ENCODE measurements at places on chromosomes 5 and 9. TPM values are rescaled to one million over a fixed set of nuclear protein-coding genes. Genes with fewer than 3 reads are reported as not detected.

DNA sequence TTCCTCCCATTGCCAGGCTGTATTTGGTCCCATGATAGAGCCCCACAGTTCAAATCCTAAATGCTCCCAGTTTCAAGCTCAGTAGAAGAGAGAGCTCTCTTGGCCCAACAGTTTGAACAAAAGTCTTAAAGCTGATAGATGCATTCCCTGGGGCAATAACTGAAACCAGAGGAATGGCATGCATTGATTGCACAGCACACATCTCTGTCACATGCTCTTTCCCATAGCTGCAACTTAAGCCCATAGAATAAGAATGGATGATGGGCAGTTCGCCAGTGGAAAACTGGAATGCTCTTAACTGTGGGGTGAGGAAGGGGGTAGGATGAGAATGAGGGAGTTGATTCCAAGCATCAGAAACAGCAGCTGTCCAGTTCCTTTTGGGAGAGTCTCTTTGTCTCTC, 1942.4 kb upstream of the WWC1 start:
- no peak for DNase-seq

- no peak for DNase-seq
Observed at GRCh38 chr9:5951686-5952211, 61.1 kb downstream of the MLANA start.

DNA sequence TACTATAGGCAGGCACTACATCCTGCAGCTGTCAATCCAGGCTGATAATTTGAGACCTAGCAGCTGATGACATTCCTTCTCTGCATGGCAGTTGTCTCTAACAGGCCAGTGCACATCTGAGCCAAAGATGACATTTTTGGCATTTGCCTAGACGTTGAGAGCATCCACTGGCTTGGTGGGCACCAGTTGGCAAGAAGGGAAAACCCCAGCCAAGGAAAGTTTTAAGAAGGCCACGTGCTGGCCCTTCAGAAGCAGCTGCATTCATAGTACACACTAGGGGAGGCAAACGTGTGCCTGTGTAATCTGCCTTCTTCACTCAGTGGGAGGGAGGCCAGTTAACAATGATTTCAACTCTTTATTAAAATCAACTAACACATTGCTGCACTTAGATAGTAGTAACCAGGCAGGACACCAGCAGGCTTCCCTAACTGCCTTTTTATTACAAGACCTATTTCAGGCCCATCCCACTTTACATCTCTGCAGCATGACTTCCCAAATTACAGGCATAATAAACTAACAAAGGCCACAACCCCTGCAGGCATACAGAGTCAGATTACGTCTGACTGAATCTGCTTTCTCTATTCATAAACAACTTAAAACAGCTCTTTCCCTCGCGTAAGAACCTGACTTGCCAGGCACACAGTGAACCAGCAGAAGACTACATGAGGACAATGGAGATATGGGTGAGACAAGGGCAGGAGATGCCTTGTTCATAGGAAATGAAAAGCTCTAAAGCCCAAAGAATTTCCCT, 576.3 kb downstream of the PDE4D start:
- DNase-seq: no peak

- DNase-seq: no peak
Observed at GRCh38 chr5:132816554-132816953, 3.5 kb downstream of the SOWAHA start.

GRCh38 chr9:76181781-76182180, 212.4 kb downstream of the RFK start:
- DNase-seq: no peak

- DNase-seq: no peak
Observed at GRCh38 chr5:157370967-157371366, 89.0 kb upstream of the NIPAL4 start.

DNA sequence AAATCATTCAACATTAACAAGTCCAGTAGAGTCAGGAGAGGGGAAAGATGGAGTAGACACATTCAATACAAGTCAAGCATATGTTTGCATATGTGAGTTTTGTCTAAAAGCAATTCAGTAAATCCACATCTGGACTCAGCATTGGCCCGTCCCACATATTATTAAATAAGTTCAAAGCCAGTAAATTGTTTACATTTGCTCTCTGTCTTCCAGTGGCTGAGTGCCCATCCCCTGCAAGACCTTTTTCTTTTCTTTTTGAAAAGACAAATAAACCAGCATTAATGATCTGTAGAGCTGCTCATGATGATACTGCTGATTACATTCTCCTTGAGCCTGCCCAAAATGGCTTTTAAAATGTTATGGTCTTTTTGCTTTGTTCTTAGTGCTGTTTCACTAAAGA, 71.1 kb downstream of the TNC start:
- no peak for DNase-seq

GRCh38 chr5:131386779-131387178, 122.9 kb downstream of the CDC42SE2 start:
- DNase-seq: no peak

GRCh38 chr5:25025831-25026230, 381.1 kb upstream of the CDH10 start:
- DNase-seq: no peak

- peak; percentile 26 for DNase-seq
Observed at GRCh38 chr9:127961613-127962155, 19.1 kb downstream of the EEIG1 start.

DNA sequence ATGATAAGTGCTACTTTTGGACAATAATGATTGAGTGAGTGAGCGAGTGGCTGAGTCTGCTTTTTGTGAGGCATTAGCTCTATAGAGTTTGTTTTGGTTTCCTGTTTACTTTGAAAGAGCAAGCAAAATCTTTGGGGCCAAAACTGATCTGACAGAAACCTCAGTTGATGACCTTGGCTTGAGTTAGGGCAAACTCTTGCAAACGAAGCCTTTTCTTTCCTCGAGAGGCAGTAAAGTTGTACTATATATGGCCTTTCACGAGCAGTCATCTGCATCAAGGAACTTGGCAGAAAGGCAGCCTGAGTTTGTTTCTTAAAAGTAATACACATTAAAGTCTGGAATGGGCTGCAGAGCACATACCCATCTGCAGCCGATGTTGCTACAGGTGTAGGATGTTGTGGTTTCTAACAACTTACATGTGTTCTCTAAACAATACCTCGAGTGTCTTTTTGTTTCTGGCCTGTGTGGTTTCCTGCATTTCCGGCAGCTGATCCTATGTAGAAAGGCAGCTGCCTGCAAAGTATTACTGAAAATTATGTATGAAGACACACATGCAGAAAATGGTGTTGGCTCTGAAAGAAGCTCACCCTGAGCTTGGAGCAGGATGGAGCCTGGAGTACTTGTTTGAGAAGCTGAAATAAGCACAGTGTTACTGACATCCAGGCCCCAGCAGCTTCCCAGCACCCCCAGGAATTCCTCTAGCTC, 60.8 kb downstream of the FOXD1 start:
- DNase-seq: no peak

GRCh38 chr9:128390813-128391711, 19.9 kb downstream of the URM1 start:
- no peak for DNase-seq

- DNase-seq: no peak
Observed at GRCh38 chr9:34010979-34011378, 37.7 kb downstream of the UBAP2 start.

- no peak for DNase-seq
Observed at GRCh38 chr9:114676901-114677300, 5.1 kb downstream of the TEX48 start.

GRCh38 chr5:107598958-107599357, 71.8 kb downstream of the EFNA5 start:
- DNase-seq: no peak

DNA sequence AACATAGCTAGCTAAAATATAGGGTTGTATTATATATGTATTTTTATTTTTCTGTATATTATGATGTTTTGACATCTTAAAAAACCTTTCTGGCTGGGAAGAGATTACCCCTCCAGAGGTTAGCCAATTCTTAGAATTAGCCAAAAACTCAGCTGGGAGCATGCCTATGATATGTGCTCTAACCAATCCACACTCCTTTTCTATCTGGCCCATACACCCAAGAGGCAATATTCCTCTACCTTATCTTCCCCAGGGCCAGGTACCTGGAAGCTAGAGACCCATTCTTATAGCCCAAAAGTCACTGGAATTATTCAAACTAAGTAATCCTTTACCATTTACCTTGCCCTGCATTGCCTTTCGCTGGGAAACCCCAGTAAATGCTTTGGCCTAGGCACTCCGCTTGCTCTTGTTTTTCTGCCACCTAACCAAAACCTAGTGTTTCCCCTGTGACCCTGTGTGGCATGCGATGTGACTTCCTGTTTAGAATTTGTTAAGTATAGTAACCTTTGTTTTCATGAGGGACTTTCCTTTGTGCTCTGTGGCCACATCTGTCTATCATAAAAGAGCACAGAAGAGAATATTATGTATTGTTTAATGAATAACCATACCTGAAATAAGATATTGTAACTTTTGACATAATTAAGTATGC, 37.4 kb downstream of the CSNK1G3 start:
- no peak for DNase-seq

DNA sequence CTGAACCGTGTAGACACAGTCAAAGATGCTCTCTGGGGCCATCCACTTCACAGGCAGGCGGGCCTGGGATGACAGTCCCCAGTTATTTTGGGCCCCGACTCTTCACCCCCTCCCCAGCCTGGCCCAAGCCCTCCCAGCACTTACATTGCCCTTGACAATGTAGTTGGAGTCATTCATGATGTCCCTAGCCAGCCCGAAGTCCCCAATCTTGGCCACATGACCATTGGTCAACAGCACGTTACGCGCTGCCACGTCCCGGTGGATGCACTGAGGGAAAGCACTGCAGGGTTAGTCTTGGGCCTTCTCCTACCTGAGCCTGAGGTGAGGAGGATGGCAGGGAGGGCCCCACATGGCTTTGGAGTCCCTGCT, 30.3 kb downstream of the CSF1R start:
- no peak for DNase-seq

DNA sequence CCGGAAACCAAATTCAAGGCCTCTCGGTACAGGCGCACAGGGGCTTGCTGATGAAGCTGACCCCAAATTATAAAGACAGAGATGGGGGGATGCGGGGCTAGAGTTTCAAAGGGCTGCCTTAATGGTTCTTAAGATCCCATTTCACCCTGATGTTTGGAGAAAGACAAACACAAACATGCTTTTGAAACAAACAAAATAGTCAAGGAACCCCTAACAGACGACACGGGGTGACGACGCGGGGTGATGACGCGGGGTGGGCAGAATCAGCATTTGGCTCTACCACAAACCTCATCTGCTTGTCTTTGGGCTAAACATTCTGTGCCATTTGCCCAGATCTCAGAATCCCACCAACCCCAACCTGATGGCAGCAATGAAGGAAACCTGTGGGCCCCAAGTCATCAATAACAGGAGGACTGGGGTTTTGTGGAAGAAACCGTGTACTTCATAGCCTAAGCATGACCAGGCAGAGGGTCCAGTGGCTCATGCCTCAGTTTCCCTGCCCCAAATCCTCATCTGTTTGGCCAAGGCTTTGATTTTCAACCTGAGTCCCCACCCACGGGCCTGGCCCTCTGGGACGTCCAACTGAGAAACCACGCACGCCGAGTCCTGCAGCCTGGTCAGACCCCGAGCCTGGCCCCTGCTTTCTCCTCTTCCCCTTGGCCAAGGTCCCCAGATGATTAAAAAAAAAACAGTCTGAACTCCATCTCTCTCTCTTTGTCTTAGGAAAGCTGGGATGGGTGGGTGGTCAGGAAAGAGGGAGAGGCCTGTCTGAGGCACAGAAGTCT, 148.5 kb downstream of the COL23A1 start:
- no peak for DNase-seq

- DNase-seq: no peak
Observed at GRCh38 chr5:10505517-10506095, 58.3 kb upstream of the ANKRD33B start.

DNA sequence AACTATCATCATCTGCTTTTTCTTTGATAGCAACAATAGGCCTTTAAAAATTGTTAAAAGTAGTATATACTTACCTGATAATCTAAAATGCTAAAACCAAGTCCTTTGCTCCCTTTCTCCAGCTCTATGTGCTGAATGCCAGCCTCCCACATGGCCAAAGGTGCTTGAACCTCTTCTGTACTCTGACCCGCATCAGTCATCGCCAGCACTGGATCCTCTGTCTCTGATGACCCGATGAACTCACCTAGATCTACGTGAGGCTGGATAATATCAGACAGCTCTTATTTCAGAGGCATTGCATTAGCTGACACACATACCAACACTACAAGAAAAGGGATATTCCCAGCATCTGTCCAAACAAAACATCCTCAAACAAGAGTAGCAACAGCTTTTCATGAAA, 89.5 kb downstream of the MPDZ start:
- DNase-seq: no peak

The FAM78A gene
- 63.8 TPM for total RNA-seq

The ATOSB gene
- 15.5 TPM for total RNA-seq

The CCL27 gene
- not detected for total RNA-seq

The FOCAD gene
- 29.4 TPM for total RNA-seq

The ENTPD8 gene
- total RNA-seq: not detected

The GABRA1 gene
- total RNA-seq: not detected

The OR13C2 gene
- total RNA-seq: not detected

The DNM1 gene
- 7.4 TPM for total RNA-seq

The SLC2A6 gene
- 1.7 TPM for total RNA-seq

The NDUFA8 gene
- total RNA-seq: 307 TPM

The GPR150 gene
- 0.15 TPM for total RNA-seq

Data from right cardiac atrium (tissue), 5 donors.